ENCODE measurements at places on chromosomes 2 and 18.

DNA sequence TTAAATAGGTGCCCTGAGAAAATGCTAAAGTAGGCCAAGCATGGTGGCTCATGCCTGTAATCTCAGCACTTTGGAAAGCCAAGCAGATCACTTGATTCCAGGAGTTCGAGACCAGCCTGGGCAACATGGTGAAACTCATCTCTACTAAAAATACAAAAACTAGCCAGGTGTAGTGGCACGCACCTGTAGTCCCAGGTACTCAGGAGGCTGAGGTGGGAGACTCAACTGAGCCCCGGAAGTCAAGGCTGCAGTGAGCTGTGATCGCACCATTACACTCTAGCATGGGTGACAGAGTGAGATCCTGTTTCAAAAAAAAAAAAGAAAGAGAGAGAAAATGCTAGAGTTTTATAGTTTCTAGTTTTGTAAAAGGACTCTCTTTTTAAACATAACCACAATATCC is 12.0 kb downstream of the ANKRD44 start:
- DNase-seq: no peak

- no peak for DNase-seq
These were observed 356.9 kb downstream of the ZNF521 start for GRCh38 chr18:24995056-24995455.

- no peak for DNase-seq
These were observed 56.1 kb downstream of the BCL2 start for GRCh38 chr18:63263444-63263843.

GRCh38 chr2:32357318-32358110 is 691 bp downstream of the BIRC6 start:
- DNase-seq: no peak

DNA sequence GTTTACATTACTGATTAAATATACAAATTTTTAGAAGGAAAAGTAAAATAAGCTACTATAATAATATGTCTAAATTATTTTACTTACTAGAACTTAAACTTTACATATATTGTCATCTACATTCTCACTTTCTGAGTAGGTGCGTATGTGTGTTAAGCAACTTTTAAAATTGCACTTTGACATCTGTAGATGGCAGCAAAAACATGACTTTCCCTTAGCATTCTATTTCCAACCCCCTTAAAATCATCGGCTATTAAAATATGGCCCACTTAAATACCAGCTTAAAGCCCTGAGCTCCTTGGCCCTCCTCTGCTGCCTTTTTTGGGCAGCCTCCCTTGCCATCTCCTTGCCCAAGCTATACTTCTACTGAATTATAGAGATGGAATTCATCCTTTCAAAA is 78.0 kb downstream of the UPP2 start:
- DNase-seq: no peak

Data from DMS153 (cell line).